ENCODE measurements at places on chromosomes 2 and 18.

GRCh38 chr2:136486115-136486514 is 279.2 kb upstream of the THSD7B start:
- no peak for DNase-seq

GRCh38 chr18:63271148-63271547 is 48.4 kb downstream of the BCL2 start:
- no peak for DNase-seq

DNA sequence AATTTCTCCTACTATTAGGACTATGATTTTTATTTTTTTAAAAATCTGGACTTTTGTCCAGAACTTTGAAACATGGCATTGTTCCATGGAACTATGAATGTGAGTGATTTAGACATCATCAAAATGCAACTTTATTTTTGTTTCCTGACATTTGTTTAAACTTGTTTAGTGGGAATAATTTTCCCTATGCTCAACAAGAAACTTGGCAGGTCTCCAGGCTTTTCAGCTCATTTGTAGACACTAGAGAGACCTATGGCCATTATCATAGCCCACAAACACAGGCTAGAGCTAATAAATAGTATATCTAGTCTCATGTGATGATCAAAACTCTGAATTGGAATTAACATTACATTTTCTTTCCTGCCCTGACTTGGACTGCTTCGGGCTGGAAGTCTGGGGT is 145.1 kb upstream of the CELF4 start:
- DNase-seq = no peak

GRCh38 chr2:240467149-240467642 is 31.7 kb downstream of the GPC1 start:
- no peak for DNase-seq

GRCh38 chr18:44959013-44959412 is 278.3 kb downstream of the SETBP1 start:
- no peak for DNase-seq

GRCh38 chr2:238865015-238865719 is 17.3 kb downstream of the TWIST2 start:
- no peak for DNase-seq

DNA sequence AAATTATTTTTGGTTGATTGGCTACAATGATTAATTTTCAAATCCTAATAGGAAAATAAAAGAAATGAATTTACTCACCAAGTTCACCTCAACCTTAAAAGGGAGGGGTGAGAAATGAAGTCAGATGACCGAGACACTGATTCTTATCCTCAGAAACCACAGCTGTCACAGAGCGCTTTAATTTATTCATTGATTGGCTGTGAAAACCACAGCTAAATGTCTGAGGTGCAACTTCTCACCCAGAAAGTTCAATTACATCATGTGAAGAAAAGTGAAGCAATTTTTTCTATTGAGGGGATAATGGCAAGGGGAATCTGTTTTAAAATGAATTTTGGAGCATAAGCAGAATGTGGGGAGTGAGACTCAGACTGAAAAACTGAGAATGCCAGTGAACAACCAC is 128.4 kb downstream of the RNF152 start:
- DNase-seq = no peak

GRCh38 chr18:74294526-74294925 is 2.8 kb upstream of the CYB5A start:
- no peak for DNase-seq

DNA sequence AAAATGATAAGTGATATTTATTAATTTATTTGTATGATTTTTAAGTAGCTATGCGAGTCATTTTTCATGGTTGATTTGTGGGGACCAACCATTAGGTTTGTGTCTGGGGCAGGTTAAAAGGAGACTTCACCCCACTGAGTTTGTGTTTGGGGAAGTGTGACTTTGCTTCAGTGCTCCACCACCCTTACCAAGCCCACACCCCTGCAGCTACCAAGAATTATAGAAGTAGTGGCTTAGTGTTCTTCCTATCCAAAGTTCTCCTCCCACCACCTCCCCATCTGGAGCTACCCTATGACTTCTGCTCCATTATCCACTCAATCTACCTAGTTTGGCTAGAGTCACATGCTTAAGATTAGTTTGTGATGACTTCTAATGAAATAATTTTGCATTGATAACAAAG is 182.1 kb upstream of the ZEB2 start:
- DNase-seq = no peak

- DNase-seq = no peak
These were observed 20.8 kb downstream of the ANO7 start for GRCh38 chr2:241209271-241209670.

DNA sequence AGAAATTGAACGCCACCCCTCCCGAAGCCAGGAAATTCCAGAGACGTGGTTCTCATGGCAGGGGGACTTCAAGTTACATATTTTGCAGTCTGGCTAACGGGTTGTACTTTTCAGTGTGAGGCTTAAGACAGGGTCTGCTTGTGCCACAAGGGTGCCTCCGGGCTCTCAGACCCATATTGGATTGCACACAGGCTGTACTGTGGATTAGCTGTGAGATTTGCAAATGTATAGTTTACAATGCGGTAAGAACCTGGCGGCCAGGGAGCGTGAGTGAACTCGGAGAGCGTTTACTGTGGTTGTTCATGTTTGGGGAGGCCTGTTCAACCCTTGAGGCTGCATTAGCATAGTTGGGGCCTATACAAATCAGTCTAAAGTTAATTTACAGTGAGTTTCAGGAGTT is 143.9 kb upstream of the SIX2 start:
- no peak for DNase-seq

GRCh38 chr18:78611869-78612268 is 367.7 kb upstream of the SALL3 start:
- DNase-seq = no peak

DNA sequence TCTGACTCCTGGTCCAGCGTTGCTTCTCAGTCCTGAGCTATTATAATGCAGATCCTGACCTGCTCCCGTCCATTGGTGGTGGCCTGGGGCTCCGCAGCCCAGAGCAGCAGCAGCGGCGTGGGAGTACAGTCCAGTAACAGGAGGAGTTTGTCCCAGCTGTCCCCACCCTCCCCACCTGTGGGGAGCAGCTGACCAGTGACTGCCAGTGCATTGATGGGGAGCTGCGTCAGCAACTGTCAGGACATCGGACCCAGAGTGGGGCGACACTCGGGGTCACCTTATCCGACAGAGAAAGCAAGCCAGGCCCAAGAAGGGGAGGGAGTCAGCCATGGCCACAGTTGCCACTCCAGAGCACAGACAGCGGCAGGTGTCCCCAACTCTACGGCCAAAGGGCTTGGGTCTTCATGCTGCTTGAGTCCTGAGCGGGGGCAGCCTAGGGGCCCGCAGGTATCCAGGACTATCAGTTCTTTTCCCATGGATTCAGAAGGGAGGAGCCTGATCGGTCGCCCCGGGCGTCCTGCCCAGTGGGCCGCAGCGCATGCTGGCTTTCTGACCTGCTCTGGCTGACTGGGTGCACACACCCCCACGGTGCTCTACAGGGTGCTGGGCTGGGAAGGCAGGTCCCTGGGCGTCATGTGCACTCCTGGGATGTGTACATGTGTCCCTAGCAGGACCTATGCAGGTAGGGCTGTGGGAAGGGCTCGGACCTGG is 29.7 kb downstream of the DNMT3A start:
- DNase-seq = no peak

- no peak for DNase-seq
These were observed 96.5 kb downstream of the NDUFA10 start for GRCh38 chr2:239928391-239929350.

DNA sequence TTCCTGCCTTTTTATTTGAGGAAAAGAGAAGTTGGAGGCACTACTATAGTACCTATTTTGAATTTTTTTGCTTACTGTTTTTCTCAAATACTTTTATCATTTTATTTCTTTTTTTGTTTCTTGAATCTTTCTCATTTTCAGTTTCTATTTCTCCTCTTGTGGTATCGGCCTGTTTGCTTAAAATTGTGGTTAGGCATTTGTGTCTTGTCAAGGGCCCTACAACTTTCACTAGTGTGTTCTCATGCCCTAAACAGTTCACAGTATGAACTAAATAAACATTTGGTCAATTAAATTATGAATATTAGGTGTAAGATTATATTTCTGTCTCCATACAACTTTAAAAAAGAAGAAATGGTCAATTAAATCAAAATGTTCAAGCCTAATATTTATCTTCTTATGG is 613.5 kb downstream of the MBD2 start:
- DNase-seq = no peak

- no peak for DNase-seq
These were observed 8.6 kb upstream of the ATP6V1B1 start for GRCh38 chr2:70927138-70927537.
